Uterine smooth muscle cell (primary cell): ENCODE measurements at places on chromosomes 7 and 10. TPM values are rescaled to one million over a fixed set of nuclear protein-coding genes. Genes with fewer than 3 reads are reported as not detected.

GPR26 gene
- not detected in 2 replicates for total RNA-seq

TASOR2 gene
- total RNA-seq, result 64.6 and 81.7 TPM in 2 replicates

MPLKIP gene
- 11.5 and 13.0 TPM in 2 replicates for total RNA-seq

CYP3A7 gene
- 0.55 and 1.2 TPM in 2 replicates for total RNA-seq

FAM221A gene
- 2.0 and 2.4 TPM in 2 replicates for total RNA-seq

CXCL12 gene
- 16.2 and 25.2 TPM in 2 replicates for total RNA-seq

HACD1 gene
- total RNA-seq, result 32.0 and 42.6 TPM in 2 replicates

PKD2L1 gene
- under 0.01 TPM in 1 of 2 replicates, not detected in the other for total RNA-seq

LIPN gene
- total RNA-seq, result not detected in 2 replicates

SDHAF3 gene
- total RNA-seq, result 17.9 and 22.9 TPM in 2 replicates

CALML3 gene
- total RNA-seq, result not detected in 2 replicates

CDHR3 gene
- total RNA-seq, result 4.0 and 5.9 TPM in 2 replicates
